Hypothalamus (tissue), 51 donors: ENCODE measurements at places on chromosomes 5 and 9.

GRCh38 chr5:95352691-95353090 lies 38.5 kb upstream of the FAM81B start:
- DNase-seq = no peak

DNA sequence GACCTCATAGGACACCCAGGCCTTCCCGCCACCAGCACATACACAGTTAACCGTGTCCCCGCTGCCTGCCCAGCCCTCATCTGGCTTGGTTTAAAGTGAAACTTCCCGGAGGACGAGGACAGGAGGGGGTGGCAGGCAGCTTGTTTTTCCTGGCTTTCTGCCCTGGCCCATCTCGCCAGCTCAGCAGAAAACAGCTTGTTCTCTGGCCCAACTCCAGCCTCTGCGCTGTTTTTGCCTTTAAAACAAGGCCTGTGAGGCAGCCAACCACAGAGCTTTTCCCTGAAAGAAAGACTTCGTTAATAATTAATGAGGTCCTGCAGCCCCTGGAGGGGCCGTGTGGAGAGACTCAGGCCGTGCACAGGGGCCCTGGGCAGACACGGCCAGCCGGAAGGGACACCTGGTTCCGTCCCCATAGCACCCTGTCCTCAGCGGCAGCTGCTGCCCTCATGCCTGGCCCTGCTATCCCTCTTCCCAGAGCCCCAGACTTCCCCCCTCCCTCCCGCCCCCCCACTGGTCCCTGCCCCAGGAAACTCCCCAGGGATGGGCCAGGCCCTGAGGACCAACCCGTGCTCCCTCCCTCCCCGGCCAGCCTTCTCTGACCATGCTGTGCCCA lies 108.7 kb downstream of the RXRA start:
- peak; percentile 85 for DNase-seq

DNA sequence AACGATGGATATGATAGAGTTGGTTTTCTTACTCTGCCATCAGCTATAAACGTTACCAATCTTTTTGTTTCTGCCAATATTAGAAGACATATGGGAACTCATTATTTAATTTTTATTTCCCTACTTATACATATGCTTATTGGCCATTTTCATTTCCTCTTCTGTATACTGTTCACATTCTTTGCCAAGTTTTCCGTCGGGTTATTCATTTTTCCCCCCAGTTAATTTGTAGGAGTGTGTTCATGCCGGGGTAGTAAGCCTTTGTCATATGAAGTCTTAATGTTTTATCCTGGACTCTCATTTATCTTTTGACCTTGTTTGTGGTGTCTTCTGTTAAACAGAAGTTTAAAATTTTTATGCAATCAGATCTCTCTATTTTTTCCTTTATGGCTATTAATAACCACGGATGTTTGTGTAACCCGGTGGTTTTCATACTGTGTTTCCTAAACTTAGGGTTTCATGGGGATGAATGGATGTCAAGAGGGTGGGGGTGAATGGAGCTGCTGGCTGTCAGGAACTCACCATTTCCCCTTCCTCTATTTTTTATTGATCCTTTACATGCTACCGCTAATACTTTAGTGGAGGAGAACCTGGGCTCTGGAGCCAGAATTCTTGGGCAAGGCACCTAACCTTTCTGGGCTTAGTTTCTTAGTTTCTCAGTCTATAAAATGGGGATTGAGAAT lies 42.5 kb upstream of the PPARGC1B start:
- DNase-seq = no peak

DNA sequence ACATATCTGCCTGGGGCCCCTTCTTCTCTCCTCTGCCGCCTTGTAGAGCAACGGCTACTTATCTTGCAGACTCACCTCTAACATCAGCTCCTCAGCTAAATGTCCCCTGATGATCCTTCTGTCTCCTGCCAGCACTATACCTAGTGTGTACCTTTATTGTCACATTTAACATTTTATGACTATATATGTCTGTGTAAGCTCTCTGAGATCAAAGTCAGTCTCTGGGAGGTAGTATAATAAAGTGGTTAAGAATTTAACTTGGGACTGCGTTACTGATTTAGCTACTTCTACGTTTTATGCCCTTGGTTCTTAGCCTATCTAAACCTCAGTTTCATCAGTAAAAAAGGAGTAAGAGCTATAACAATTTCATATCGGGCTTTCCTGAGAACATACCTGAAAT lies 2.2 kb downstream of the TMED7 start:
- no peak for DNase-seq

GRCh38 chr5:142073362-142073988 lies 35.1 kb upstream of the NDFIP1 start:
- no peak for DNase-seq
